RWPE2 (cell line): ENCODE measurements at places on chromosomes 4 and X.

- H3K4me1 ChIP-seq: no peaks in the 10 kb centered on the region
- H3K4me3 ChIP-seq: no peak overlapping the region
- no peak overlapping the region for H3K27ac ChIP-seq
- DNase-seq: no peak
- no peaks in the 10 kb centered on the region for H3K27me3 ChIP-seq
These were observed 70.8 kb downstream of the PCDH7 start for GRCh38 chr4:30790998-30791397.

GRCh38 chr4:104966349-104967033 is 180.2 kb upstream of the TET2 start:
- H3K4me3 ChIP-seq: no peak overlapping the region
- H3K36me3 ChIP-seq: no peaks in the 10 kb centered on the region
- no peak for DNase-seq
- no peaks in the 10 kb centered on the region for H3K27me3 ChIP-seq
- H3K27ac ChIP-seq: peak overlapping the region; percentile 2

DNA sequence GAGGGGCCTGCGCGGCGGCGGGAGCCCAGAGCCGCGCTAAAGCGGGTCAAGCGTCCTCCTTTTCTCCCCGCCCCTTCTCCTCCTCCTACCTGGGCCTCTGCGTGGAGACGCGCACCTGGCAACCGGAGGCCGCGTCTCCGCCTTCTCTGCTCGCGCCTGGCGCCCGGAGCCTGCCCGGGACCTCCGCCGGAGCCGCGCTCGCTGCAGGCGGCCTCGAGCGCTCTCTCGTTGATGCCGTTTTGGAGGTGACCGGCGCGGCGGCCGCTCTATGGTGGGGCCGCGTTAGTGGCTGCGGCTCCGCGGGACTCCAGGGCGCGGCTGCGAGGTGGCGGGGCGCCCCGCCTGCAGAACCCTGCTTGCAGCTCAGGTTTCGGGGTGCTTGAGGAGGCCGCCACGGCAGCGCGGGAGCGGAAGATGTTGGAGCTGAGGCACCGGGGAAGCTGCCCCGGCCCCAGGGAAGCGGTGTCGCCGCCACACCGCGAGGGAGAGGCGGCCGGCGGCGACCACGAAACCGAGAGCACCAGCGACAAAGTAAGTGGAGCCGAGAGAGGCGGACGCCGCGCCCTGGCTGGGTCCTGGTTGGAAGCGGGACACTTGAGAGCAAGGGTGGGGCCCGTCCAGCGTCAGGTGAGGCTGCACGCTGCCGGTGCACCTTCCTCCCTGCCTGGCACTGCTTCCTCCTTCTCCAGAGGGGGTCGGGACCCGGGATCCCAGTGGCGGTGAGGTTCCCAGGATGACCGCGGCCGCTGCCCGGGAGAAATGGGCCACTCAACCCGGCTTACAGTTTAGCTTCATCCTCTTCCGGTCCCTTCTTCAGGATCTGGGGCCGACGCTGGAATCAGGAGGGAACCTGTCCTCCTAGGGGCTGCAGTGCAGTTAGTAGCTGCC is at the start of gene CDS1:
CDS1 (plus strand) TSS at position 140 of the 888 bp plus-strand sequence; CDS start at position 415, 275 bp downstream.
- H3K36me3 ChIP-seq: no peaks in the 10 kb centered on the region
- DNase-seq: peak; percentile 75
- peak within 1 kb of the TSS; percentile 77 for H3K27ac ChIP-seq
- peak within 1 kb of the TSS; percentile 64 for H3K4me3 ChIP-seq

DNA sequence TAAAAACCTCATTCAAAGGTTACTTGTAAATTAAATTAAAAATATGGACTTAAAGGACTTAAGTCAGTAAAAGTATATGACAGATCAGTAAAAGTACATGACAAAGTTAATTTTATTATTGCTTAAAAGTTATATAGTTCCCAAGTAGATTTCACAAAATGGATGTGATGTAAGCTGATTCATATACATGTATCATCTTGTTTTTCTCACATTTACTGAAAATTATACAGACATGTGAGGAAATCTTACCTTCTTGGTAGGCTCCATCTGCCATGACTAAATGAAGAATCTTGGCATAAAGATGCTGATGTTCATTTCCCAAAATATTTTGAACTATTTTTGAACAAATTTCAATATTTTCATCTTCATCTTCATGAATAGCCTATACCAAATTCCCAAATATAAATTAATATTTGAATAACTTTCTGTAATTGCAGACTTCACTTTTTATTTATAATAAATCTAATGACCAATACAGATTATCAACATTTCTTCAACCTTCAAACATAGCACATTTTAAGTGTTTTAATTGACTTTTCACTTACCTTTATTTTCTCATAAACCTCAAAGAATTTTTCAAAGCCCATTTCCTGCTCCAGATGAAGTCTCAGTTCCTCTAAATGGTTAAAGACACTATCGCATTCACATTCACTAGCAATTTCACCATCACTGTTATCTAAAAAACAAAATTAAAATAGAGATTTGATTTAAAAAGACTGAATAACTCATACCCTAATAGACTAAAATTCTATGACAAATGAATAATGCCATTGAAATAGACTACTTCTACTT is 129.4 kb upstream of the SH3RF1 start:
- no peak for DNase-seq
- H3K27me3 ChIP-seq: no peaks in the 10 kb centered on the region
- H3K4me3 ChIP-seq: no peak overlapping the region
- peaks cover 24% of the 10 kb centered on the region for H3K4me1 ChIP-seq

GRCh38 chrX:69024161-69024736 is 141.0 kb downstream of the PJA1 start:
- H3K36me3 ChIP-seq: no peaks in the 10 kb centered on the region
- peak overlapping the region; percentile 95 for H3K27ac ChIP-seq
- H3K4me1 ChIP-seq: peaks cover 38% of the 10 kb centered on the region
- DNase-seq: no peak
- H3K4me3 ChIP-seq: no peak overlapping the region
- H3K27me3 ChIP-seq: no peaks in the 10 kb centered on the region

DNA sequence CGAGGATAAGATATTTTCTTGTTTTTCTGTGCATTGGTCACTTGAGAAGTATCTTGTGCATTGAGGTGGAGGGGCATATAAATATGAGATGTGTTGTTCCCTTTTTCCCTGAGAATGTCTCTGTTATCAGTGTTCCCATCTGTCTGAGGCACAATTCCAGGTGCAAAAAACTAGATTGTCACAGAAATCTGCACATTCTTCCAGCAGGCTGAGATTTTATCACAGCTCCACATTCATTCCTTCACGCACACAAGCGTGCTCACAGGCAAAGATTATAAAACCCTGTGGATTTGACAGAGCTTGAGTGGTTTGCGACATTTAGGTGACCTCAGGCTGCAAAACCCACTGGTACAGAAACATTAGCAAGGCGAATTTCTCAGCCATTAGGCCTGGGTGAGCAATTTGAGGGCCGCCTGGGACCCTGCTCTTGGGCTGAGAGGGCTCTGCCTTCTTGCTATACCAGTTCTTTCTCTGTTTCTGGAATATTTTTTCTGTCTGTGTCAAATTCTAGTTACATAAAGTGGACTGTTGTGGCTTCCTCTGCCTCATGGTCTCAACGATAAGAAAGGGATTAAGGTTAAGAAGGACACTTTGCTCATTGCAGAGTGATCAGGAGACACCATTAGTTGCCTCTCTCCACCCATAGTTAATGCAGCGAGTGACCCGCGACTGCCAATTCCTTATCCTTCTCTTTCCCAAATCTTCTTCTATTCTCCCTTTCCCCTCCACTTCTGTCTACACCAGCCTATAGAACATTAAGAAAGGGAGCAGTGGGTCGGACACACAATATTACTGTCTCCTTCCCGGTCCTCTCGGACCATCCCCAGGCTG is 86.7 kb upstream of the C1QTNF7 start:
- no peaks in the 10 kb centered on the region for H3K27me3 ChIP-seq
- DNase-seq: no peak
- no peak overlapping the region for H3K4me3 ChIP-seq
- no peaks in the 10 kb centered on the region for H3K36me3 ChIP-seq
- H3K4me1 ChIP-seq: no peaks in the 10 kb centered on the region

- no peak overlapping the region for H3K27ac ChIP-seq
- H3K27me3 ChIP-seq: no peaks in the 10 kb centered on the region
These were observed 8.2 kb downstream of the MSANTD1 start for GRCh38 chr4:3257103-3257555.

DNA sequence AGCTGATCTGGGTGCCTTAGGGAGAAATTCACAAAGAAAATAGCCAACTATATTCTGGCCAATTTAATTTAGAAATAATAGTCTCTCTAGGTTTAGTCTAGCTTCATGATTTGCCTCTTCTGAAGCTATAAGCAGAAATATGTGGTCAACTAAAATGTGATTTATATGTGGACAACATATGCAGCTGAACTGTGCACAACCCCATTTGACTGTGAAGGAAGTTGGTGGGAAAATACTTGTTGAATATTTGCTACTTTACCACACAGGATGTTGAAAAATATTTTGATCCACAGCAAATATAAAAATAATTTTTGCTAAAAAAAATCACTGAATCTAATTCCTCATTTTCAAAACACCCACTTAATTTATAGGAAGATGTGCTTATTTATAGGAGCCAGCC is 15.7 kb upstream of the RNF128 start:
- H3K4me3 ChIP-seq: no peak overlapping the region
- no peak for DNase-seq
- no peaks in the 10 kb centered on the region for H3K27me3 ChIP-seq

GRCh38 chrX:43939187-43939926 is 33.8 kb downstream of the NDP start:
- H3K36me3 ChIP-seq: no peaks in the 10 kb centered on the region
- no peak for DNase-seq
- H3K4me1 ChIP-seq: no peaks in the 10 kb centered on the region
- H3K27ac ChIP-seq: no peak overlapping the region

- DNase-seq: no peak
- H3K27ac ChIP-seq: peak overlapping the region; percentile 40
These were observed 9.5 kb upstream of the CXCL8 start for GRCh38 chr4:73730867-73731266.

DNA sequence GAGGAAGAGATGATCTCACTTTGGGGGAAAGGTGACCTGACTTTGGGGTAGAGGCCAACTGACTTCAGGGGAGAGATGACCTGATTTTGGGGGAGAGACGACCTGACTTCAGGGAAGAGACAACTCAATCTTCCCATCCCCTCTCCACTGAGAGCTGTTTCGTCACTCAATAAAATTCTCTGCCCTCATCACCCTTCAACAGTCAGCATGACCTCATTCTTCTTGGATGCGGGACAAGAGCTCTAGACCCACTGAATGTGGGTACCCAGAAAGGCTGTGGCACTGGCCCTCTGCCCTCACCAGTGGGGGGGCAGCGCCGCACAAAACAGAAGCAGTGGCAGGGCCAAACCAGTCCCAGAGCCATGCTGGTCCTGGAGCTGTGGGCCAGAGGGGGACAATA is 34.6 kb downstream of the ATXN3L start:
- peaks cover 15% of the 10 kb centered on the region for H3K4me1 ChIP-seq
- H3K27me3 ChIP-seq: no peaks in the 10 kb centered on the region
- no peak overlapping the region for H3K4me3 ChIP-seq
- H3K27ac ChIP-seq: no peak overlapping the region
- no peak for DNase-seq

DNA sequence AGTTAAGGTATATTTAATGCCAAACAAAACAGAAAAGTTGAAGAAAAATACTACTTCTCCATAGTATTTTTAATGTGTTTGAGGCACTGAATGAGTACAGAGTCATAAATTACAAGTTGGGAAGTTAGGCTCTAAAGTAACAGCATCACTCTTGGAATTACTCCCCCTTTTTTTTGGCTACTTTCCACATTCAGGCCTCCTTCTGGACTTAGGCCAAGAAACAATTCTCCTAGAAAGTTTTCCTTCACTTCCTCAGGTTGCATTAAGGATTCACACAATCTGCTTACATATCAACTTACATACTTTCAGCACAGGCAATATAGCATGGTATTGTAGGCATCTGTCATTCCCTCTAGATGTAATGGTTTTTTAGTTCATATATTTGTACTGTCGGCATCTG is 52.1 kb downstream of the TMEM165 start:
- no peaks in the 10 kb centered on the region for H3K27me3 ChIP-seq
- H3K4me1 ChIP-seq: peaks cover 4% of the 10 kb centered on the region
- no peak overlapping the region for H3K4me3 ChIP-seq
- H3K27ac ChIP-seq: no peak overlapping the region
- DNase-seq: no peak
- peaks cover 79% of the 10 kb centered on the region for H3K36me3 ChIP-seq

- no peaks in the 10 kb centered on the region for H3K27me3 ChIP-seq
- H3K4me1 ChIP-seq: no peaks in the 10 kb centered on the region
- no peak overlapping the region for H3K4me3 ChIP-seq
- no peaks in the 10 kb centered on the region for H3K36me3 ChIP-seq
These were observed 230.9 kb downstream of the IQCM start for GRCh38 chr4:149584722-149585121.

DNA sequence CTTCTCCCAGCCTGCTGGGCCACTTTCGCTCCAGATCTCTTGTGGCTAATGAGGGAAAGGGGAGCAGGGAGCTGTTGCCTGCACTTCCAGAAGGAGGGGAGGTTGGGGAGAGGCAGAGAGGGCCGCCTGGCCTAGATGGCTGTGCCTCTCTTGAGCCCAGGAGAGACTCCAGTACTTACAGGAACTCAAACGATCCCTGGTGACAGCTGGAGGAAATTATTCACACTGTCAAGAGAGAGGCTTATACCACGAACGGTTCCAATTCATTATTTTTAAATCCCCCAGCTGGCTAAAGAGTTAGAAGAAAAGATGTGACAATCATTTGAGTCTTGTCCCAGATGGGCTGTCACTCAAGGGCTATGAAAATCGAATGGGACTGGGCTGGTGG is 96.1 kb downstream of the PHKA2 start:
- no peaks in the 10 kb centered on the region for H3K27me3 ChIP-seq
- no peak overlapping the region for H3K4me3 ChIP-seq
- peaks cover 22% of the 10 kb centered on the region for H3K4me1 ChIP-seq
- H3K27ac ChIP-seq: no peak overlapping the region
- no peaks in the 10 kb centered on the region for H3K36me3 ChIP-seq
- no peak for DNase-seq

DNA sequence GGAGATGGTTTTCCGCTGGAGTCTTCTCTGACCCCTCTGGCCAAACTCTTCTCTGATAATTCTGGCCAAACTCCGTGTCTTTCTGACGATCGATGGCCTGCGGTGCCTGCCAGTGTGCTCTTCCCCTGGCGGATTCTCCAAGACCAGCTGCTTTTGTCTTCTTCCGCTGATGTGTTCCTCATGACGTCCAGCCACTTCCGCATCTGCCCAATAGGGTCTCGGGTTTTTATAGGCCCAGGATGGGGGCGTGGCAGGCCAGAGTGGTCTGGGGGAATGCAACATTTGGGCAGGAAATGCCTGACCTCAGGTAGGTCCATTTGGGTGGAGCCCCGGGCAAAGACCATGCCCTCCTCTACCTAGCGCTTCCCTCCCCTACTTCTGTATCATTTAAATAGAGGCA is 1542.1 kb downstream of the STIM2 start:
- no peak overlapping the region for H3K4me3 ChIP-seq
- no peak overlapping the region for H3K27ac ChIP-seq
- H3K27me3 ChIP-seq: no peaks in the 10 kb centered on the region
- no peaks in the 10 kb centered on the region for H3K36me3 ChIP-seq

DNA sequence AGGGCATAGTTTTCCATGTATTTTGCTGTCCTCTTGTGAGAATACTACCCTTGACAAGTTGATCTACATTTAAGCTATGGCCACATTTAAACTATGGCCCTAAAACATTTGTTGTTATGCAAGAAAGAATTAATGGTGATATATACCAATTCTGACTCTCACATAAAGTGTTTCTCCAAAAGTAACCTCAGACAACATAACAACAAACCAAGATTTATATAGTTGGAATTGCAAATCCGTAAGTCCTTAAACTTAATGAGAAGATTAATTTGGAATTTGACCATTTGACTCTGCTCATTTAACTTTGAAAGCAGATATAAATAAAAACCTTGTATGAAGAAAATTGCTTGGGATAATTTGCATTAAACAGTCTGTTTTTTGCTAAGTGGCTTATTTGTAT is 38.9 kb downstream of the RUFY3 start:
- H3K27me3 ChIP-seq: no peaks in the 10 kb centered on the region
- H3K4me1 ChIP-seq: no peaks in the 10 kb centered on the region
- no peak overlapping the region for H3K27ac ChIP-seq
- no peak overlapping the region for H3K4me3 ChIP-seq
